ENCODE measurements at places on chromosomes 2 and 18. TPM values are rescaled to one million over a fixed set of nuclear protein-coding genes. Genes with fewer than 3 reads are reported as not detected.

DNA sequence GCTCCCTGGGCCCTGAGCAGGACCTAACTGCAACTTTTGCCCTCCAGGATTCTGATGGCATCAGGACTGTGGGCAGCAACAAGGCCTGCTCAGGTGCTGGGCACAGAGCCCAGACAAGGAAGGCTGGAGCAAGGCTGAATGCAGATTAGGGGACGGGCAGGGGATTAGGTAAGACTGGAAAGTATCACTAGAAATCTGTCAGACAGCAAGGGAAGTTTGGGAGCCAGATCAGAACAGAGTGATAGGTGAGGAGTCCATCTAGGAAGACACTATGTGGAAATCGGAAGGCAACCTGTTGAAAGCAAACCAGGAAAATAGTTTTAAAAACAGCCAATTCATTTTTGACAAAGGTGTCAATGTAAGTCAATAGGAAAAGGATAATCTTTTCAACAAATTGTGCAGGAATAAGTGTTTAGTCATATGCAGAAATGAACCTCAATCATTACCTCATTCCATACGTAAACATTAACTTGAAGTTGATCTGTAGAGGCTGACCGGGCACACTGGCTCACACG lies 56.4 kb upstream of the STPG4 start:
- DNase-seq, result no peak

- no peak for DNase-seq
Observed at GRCh38 chr18:78376046-78376445, 603.6 kb upstream of the SALL3 start.

GRCh38 chr2:204170411-204170810 lies 233.8 kb downstream of the ICOS start:
- no peak for DNase-seq

DNA sequence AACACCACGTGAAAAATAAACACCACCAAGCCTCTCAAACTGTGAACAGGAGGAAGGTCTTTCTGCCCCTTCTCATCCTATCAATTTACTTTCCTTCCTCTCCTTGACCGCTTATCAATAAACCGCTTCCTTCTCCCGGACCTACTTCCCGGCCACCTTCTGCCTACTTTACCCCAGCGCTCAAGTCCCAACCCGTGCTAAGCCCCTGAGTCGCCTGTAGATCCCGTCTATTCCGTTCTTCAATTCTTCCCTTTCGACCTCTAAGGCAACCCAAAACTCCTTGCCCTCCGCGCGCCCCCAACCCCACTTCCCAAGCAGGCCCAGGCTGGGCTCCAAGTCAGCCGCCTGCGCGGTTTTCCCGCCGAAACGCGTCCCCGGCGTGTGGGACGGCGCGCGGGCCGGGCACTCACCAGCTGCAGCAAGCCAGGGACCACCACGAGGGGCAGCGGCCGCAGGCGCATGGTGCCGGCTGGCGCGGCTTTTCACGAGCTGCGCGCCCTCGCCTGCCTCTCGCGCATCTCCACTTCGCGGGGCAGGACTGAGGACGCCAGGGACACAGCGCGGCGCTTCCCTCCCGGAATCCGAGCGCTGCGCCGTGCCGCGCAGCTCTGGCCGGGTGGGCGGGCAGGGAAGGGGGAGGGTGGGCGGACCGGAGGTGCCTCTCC lies at the start of gene NXPH2:
TSS of gene NXPH2 (minus strand) at position 610 of the 665 bp plus-strand sequence. CDS start at position 461, 149 bp downstream.
- no peak for DNase-seq

- no peak for DNase-seq
Observed at GRCh38 chr2:240510513-240511210, 47.1 kb downstream of the ANKMY1 start.

DNA sequence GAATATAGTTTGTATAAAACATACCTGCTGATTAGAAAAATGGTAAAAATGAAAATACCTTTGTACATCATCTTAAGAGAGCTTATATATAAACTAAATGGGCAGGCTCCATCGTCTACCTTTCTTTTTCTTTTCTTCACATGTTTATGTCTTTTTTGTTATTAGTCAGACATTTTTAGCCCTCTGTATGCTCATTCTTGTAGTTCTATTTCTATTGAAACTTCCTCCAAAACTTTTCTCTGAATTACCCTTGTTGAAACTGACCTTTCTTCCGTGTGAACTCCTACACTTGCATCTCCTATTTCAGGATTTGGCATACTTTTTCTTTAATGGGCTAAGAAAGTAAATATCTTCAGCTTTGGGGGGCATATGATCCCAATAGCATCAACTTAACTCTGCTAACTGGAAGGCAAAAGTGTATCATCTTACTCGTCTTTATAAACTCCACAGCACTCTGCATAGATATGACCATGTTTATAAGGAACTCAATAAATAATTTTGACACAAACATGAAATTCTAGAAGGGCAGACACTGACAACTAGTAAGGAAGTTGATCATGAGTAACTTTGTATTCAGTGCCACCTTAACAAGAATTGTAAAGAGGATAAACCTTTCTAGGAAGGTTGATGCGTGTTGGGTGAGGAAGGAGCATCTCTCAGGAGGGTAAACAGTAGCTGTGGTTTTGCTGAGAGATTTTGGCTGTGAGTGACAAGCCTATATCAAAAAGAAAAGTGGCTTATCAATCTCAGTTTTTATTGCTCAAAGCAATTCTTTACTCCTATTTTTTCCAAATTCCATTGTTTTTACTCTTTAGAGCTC lies 127.6 kb downstream of the PIK3C3 start:
- no peak for DNase-seq

- no peak for DNase-seq
Observed at GRCh38 chr18:9016633-9017166, 85.8 kb upstream of the NDUFV2 start.

- DNase-seq, result no peak
Observed at GRCh38 chr2:9517118-9517782, 38.4 kb downstream of the ADAM17 start.

GRCh38 chr18:34514957-34515356 lies 195.1 kb upstream of the DTNA start:
- no peak for DNase-seq

GRCh38 chr2:205409411-205409810 lies 272.9 kb upstream of the NRP2 start:
- no peak for DNase-seq

- no peak for DNase-seq
Observed at GRCh38 chr2:26675651-26676255, 16.8 kb upstream of the KCNK3 start.

GRCh38 chr2:171723716-171724683 lies 36.7 kb downstream of the DYNC1I2 start:
- no peak for DNase-seq

- DNase-seq, result peak; percentile 62
Observed at GRCh38 chr2:149661844-149662243, 74.3 kb upstream of the MMADHC start.

GRCh38 chr2:39547811-39548719 lies 111.0 kb upstream of the MAP4K3 start:
- DNase-seq, result peak; percentile 93

DNA sequence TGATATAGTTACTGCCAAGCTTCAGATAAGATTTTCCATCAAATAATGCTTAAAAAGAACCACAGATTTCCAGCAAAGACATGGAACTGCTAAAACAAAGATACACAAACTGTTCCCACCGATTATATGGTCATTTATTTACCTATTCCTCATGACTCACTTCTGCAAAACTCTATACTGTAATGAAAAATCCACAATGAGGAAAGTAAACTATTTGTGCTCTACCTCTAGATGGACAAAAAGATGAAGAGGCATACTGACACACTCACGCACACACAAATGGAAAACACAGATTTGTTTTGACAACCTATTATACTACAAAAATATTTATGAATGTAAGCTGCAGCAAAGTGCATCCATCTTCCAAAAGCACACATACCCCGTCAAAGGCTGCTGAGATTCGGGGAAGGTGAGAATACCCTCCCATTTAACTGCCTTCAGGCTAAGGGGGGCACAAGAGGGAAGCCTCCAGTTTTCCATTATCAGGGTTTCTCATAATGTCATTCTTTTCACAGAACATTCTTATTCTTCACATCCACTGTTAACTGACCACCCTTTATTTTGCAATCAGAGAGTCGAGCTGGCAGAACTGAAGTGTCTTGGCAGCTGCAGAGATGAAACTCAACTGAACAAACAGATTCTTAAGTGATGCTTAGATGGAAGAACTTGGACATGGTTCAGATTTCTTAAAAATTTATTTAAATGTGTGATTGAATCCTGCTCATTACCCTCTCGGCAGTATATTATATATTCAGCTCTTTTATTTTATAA lies 115.9 kb upstream of the TANK start:
- DNase-seq, result no peak

GRCh38 chr2:215832791-215833190 lies 180.6 kb downstream of the MREG start:
- no peak for DNase-seq

GRCh38 chr2:42077343-42077742 lies 29.5 kb downstream of the PKDCC start:
- no peak for DNase-seq

DNA sequence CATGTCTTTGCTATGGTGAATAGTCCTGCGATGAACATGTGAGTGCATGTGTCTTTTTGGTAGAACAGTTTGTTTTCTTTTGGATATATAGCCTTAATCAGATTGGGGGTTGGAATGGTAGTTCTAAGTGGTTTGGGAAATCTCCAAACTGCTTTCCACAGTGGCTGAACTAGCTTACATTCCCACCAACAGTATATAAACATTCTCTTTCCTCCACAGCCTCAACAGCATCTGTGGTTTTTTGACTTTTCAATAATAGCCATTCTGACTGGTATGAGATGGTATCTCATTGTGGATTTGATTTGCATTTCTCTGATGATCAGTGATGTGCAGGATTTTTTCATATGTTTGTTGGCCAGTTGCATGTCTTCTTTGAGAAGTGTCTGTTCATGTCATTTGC lies 112.2 kb upstream of the SESTD1 start:
- no peak for DNase-seq

GRCh38 chr18:49038423-49038822 lies 87.7 kb upstream of the SMAD7 start:
- DNase-seq, result no peak

DNA sequence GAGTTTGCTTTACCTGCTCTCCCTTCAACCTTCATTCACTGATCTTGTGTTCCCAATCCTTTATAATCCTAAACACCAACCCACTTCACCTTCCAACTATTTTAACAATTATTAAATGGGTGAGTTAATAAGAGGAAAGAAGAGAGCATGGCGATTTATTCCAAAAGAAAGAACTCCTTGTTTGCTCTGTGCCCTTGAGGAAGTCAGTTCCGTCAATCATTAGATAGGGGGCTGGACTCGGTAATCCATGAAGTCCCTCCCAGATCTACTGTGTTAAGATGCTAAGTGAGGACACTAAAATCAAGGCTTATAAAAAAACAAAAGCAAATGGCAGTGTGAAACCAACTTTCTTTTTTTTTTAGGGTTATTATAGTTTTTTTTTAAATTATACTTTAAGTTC lies 589.9 kb downstream of the XIRP2 start:
- DNase-seq, result no peak

- DNase-seq, result no peak
Observed at GRCh38 chr2:86081724-86082123, 24.0 kb downstream of the POLR1A start.

DNA sequence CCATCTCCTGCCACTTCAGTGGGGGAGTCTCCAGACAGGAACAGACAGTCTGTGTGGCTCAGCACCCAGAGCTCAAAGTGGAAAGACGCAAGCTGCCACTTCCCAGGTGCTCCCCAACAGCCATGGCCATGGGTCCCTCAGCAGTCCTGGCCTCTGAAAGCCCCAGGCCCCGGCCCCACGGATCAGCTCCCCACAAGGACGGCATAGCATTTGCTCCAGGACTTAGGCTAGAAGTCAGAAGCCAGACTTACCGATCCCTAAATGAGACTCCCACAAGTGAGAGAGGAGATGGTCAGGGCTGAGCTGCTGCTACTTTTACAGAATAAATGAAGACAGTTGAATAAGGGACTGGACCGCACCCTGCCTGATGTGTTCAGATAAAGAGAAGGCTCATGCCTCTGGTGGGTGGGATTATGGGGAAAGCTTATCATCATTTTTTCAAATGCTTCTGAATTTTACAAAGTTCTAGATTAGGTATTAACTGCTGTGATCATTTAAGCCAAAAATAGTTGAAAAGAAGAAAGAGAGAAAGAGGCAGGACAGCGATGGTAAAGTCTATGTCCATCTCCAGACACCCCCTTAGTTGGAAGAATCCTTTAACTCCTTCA lies 50.5 kb downstream of the ADD2 start:
- no peak for DNase-seq

- no peak for DNase-seq
Observed at GRCh38 chr2:119849838-119850565, 90.3 kb downstream of the PTPN4 start.

DNA sequence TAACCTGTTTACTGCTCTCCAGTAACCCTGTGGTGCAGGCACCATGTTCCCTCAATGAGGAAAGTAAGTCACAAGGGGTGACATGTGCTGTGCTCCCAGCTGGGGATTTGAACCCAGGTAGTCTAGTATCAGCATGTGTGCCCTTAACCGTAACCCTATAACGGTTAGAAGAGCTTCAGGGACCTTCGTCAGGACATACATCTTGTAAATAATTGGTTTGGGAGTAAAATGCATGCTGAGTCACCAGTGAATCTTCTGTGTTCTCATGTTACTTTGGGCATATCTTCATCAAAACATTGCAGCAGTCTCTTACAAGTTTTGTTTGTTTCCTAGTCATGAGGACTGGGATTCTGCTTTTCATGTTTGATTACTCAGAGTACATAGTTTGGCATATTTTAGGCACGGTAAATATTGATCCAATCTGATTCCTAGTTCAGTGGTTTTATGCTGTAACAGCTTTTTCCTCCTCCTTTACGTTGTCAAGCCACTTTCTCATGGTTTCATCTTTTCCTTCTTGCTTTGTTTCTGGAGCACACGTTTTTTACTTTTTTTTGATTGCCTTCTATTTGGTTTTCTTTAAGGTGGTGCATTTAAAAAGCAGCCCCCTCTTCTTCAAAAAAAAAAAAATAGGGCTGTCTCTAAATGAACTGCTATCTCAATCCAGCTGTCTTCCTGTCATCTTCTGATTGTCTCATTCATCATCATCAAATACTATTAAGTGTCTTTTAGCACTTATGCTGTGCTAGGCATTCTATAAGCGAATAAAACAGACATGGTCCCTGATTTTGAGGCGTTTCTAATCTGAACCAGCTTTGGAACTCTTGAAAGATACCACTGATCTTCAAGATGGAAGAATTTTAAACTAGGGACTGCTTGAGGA lies 50.4 kb downstream of the CLIP4 start:
- peak; percentile 76 for DNase-seq

GRCh38 chr2:111029181-111029927 lies 91.4 kb upstream of the BCL2L11 start:
- DNase-seq, result no peak

- DNase-seq, result no peak
Observed at GRCh38 chr2:137964859-137965459, 686 bp downstream of the HNMT start.

UXS1 gene
- total RNA-seq, result 38.0 TPM

TMEM247 gene
- total RNA-seq, result not detected

SAP130 gene
- 13.0 TPM for total RNA-seq

WDR35 gene
- total RNA-seq, result 10.4 TPM

RNF144A gene
- 30.3 TPM for total RNA-seq

CNDP1 gene
- not detected for total RNA-seq

CAPN14 gene
- 0.24 TPM for total RNA-seq

KHK gene
- total RNA-seq, result 5.9 TPM

GPR55 gene
- total RNA-seq, result 0.05 TPM

UCN gene
- 9.3 TPM for total RNA-seq

CAPN13 gene
- not detected for total RNA-seq

GAL3ST2 gene
- not detected for total RNA-seq

CNGA3 gene
- not detected for total RNA-seq

AMMECR1L gene
- total RNA-seq, result 12.3 TPM

D2HGDH gene
- total RNA-seq, result 15.3 TPM

C2orf80 gene
- not detected for total RNA-seq
